ENCODE measurements at places on chromosomes 12 and 14.

- DNase-seq: no peak
These were observed 14.6 kb upstream of the GNG2 start for GRCh38 chr14:51845811-51846210.

DNA sequence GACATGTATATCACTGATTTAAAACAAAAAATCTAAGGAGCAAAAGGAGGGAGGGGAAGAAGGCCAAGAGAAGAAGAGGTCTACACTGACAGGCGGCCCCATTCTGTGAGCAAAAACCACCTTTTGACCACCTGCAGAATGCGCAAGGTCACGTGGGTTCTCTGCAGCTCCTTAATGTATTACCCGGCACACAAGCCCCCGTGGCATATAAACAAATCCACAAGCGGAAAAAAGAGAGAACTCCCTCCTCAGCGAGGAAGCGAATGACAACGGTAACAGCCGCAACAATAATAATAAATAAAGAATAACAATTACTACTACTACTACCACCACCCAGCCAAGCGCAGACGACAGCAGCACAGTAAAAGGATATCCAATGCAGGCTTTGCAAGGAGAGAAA, 1.3 kb downstream of the KSR2 start:
- DNase-seq: peak; percentile 21

- DNase-seq: no peak
These were observed 1.1 kb downstream of the ATXN2 start for GRCh38 chr12:111597831-111598636.

DNA sequence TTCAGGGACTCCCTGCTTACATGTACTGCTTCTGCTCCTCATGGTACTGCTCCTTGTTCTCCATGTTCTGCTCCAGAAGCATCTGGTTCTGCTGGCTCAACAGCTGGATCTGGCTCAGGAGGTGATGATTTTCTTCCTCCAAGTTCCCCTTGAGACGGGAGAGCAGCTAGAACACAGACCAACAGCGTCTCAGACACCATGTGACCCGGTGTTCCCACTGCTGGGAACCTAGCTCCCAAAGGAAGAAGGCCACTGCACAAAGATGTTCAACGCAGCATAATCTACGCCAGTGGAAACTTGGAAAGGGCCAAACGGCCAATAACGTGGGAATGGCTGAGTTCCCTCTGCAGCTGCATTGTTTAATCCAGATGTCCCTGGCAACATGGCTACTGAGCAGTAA, 49.6 kb upstream of the GPR68 start:
- no peak for DNase-seq

GRCh38 chr14:63178912-63179311, 25.3 kb upstream of the RHOJ start:
- no peak for DNase-seq

DNA sequence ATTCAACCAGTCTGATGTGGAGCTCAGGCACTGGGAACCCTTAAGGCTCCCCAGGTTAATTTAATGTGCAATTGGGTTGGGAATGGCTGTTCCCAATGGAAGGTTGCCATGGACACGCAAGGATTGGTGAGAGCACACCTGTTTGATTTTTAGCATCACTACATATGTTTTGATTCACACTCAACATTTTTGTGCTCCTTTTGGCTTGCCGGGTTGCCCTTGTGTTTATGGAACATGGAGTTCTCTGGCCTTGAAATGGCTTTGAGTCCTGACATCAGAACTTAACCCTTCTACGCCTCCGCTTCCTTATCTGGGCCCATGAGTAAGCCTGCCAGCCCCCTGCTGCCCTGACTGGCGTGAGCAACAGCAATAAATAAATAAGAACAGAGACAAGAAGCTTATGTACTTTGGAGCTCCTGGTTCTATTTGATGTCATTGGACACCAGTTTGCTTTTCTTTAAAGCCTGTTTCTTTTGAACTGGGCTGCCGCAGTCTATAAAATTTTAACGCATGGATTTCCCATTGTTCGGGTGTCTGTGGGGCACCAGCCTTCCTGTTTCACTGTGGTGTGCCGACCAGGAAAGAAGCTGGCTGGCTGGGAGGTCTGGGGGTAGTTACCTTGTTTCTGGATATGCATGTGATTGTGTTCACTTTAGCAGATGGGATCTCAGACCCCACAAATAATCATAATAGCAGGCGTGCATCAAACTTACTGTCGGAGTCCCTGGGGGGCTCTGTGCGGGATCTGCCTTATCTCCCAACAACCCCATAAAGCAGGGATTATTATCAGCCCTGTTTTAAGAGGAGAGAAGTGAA, 27.8 kb downstream of the TBX3 start:
- DNase-seq: no peak

DNA sequence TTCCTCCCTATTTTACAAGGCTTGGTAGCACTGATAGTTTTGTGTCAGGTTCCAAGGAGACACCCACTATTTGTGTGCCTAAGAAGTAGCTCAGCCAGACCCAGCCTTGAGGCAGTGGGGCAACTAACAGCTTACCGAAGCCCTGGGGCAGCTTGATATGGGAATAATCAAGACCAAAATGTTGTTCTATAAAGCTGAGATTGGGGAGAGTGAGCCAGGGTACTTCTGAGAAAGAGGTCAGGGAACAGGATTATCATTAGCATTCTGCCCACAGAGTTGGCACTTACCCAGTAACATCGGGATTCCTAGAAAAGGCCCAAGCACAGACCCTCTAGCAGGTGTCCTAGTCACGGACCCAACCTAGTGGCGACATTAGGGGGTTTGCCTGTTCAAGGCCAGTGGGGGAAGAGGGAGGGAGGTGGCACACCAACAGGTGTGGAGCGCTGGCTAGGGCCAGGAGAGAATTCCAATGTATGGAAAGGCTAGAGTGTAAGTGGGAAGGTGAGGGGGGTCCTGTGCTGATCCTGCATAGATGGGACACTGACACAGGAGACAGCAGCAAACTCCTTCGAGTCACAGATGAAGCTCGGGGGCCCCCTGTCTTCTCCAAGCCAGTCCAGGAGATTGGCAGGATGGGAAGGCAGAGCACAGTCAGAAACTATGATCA, 4.9 kb downstream of the PPP1R3E start:
- DNase-seq: no peak

DNA sequence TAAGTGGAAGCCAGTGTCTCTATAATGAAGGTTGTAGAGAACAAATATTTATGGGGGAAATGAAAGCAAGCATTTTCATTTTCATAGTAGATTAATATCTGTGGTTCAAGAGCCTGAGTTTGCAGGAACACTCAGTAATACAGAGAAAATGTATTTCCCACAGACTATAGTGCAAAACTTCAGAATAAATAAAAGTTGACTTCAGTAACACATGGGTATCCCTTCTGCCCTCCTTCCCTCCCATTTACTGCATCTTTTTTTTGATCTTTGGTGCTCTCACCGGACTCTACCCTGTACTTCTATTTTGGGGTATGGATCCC, 75.3 kb upstream of the AMN1 start:
- no peak for DNase-seq

DNA sequence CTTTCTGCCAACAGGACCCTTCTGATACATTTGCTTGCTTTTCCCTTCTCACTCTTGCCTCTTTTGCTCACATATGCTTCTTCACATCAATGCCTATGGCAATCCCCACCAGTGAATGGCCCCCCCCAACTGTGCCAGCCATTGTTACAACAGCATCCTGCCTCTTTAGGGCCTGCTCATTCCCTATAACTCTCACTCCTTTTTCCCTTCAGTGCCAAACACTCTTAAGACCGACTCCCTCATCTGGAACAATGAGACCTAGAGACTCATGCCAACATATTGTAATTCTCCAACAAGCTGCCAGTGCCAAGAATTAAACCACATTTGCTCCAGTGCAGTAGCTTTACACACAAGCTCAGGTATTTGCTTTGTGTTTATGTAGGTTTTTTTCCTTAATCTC, 189.0 kb downstream of the SOX5 start:
- DNase-seq: no peak

DNA sequence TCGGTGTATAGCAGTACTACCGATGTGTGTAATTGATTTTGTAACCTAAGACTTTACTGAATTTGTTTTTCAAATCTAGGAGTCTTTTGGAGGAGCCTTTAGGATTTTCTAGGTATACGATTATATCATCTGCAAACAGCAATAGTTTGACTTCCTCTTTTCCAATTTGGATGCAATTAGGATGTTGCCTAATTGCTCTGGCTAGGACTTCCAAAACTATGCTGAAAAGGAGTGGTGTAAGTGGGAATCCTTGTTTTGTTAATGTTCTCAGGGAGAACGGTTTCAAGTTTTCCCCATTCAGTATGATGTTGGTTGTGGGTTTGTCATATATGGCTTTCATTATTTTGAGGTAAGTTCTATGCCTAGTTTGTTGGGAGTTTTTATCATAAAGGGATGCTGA, 171.6 kb upstream of the PDE3A start:
- no peak for DNase-seq

DNA sequence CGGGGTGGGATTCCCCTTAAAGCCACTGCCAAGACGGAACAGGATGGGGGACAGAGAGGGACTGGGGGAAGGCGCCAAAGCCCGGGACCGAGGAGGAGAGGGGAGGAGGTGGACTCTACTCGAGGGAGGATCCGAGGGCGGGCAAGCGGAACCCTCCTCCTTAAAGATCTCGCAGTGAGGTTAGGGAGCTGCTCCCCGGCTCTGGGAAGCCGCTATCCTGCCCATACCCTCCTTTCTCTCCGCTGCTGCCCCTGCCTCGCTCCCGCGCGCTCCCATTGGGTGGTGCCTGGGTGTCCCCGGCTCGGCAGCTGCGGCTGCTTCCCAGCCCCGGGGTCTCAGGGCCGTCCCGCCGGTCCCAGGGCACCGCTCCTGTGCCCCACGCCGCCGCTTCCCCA, 16.4 kb downstream of the KRT18 start:
- no peak for DNase-seq

DNA sequence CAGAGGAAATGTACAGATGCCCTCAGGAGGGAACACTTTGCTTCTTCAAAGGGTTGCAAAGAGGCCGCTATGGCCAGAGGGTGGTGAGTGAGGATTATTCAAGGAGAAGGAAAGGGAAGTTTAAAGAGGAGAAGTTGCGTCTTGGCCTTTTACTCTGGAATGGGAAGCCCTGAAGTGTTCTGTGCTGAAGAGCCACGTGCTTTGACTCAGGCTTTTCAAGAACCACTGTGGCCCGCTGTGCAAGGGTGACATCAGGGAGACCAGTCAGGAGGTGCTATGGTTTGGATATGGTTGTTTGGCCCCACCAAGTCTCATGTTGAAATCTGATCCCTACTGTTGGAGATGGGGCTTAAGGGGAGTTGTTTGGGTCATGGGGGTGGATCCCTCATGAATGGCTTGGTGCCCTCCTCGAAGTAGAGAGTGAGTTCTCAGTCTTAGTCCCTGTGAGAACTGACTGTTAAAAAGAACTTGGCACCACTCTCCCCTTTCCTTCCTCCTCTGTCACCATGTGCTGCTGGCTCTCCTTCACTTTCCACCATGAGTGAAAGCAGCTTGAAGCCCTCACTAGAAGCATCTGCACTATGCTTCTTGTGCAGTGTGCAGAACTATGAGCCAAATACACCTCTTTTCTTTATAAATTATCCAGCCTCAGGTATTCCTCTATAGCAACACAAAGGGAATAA, 66.1 kb upstream of the DUSP6 start:
- DNase-seq: no peak

DNA sequence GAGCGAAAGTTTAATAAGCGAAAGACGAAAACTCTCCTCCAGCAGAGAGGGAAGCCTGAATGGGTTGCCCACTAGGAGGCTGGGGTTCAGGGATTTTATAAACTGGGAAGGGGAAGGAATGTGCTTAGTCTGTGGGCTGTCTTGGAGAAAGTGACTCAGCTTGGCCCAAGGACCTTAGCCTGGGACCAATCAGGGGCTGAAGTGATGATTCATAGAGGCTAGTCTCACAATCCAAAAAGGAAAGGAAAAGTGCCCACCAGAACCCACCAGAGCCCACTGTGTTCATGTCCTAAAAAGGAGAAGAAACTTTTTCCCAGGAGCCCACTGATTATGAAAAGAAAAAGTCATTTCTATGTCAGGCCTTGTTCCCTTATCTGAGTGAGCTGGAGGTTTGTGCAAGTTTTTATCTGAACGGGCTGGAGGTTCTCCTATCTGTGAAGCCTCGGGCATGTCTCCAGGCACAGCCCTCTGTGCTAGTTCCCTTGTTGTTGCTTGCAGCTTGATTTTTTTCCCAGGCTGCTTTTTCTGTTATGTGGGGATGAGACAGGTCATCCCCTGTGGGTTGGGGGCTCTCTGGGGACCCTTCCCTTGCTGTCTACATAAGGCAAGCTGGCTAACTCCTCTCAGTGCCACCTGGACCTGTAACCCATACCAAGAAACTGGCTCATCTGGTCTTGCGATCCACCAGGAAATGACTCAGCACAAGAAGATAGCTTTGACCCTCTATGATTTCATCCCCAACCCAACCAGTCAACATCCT, 8.3 kb upstream of the GOLGA5 start:
- no peak for DNase-seq

DNA sequence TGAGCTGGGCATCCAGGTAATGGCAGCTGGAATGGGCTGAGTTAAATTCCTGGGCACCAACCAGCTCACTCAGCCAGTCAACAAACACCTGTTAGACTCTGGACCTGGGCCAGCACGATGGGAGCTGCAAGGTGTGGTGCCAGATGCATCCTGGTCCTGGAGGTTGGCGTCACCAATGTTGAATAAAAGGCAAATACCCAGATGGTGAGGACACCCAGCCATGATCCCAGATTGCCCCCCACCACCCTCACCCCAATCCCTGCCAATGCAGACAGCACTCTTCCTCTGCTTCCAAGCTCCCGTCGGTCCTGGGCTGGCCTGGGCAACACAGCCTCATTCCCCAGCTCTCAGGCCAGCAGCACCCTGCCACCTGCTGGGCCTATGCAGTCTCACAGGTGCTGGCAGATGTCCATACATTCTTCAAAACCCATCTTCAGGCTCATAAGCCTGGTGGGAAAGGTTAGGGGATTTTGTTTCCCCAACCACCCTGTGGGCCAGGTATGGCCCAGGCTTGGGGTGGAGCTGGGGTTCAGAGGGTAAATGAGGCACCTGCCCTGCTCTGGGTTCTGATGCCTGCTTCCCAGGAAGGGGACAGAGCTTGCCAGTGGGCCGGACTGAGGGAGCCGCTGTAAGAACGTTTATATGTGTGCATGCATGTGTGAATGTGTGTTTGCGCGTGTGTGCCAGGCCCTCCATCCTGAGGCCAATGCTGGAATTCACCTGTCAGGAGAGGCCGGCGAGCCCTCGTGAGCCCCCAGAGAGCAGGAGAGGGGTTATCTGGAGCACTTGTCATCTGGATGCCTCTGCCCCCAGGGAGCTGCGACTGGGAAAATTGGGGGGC, 58.0 kb downstream of the LGMN start:
- no peak for DNase-seq

DNA sequence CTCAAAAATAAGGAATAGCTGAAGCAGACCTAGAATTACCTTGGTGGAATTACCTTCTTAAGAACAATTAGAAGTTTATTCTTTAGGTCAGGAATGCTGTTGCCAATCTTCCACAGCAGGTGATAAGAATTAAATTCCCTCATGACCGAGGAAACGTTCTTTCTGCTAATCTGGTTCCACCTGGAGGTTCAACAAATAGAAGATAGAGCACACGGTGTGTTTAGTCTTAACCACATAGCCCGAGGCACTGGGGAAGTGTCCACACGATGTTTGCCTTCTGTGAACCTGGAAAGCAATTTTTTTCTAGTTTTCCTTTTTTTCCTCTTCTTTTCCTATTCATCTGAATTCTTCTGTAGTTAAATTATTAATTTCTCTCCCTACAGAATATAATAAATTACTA, 906.9 kb downstream of the NRXN3 start:
- DNase-seq: no peak

Measured in NCI-H187 (cell line).